ENCODE measurements at places on chromosomes 2 and 18.

- DNase-seq, result no peak
These were observed 113.3 kb downstream of the LDLRAD4 start for GRCh38 chr18:13331846-13332245.

DNA sequence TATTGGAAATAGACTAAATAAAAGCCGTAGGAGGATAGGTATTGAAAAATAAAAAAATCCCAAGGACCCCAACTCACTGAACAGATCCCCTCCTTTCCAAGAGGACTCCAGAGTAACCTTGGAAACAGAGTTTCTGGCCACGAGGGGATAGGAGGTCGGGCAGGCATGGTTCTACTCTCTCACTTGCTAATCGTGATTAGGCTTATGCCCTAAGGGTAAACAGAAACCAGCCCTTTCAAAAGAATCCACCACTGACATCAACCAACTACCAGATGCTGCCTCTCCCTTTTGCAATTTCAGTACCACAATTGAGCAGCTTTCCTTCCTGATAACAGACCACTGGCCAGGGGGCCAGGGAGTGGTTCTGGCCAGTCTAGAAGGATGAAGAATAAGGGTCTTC, 477.8 kb downstream of the EIPR1 start:
- no peak for DNase-seq

DNA sequence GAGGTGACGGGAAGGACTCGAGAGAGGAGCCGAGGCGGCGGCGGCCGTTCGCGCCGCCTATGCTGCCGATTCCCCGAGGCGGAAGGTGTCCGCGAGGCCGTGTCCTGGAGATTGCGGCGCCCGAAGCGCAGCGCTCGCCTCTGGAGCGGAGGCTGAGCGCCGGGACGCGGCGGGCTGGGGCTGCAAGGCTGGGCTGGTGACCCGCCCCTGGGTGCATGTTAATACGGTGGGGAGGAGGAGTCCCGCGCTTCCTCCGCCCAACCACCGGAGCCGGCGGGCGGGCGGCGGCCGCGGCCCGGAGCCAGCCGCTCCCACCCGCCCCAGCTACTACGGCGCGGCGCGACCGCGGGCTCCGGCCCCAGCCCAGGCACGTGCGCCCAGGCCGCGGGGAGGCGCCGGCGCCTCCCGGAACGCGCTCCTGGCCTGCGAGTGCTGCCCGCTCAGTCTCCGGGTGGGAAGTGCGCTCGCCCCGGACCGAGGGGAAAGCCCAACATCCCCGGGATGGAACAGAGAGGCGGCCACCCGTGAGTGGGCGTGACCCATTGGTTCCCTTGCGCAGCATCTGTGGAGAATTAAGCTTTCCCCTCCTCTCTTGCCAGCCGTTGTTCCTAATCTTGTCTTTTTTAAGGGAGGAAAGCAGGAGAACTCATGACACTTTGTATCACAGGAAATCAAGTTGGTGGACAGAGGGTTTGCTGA, at the start of gene DLGAP1:
Gene DLGAP1 (minus strand): TSS at position 195 of the 699 bp plus-strand sequence.
- no peak for DNase-seq

DNA sequence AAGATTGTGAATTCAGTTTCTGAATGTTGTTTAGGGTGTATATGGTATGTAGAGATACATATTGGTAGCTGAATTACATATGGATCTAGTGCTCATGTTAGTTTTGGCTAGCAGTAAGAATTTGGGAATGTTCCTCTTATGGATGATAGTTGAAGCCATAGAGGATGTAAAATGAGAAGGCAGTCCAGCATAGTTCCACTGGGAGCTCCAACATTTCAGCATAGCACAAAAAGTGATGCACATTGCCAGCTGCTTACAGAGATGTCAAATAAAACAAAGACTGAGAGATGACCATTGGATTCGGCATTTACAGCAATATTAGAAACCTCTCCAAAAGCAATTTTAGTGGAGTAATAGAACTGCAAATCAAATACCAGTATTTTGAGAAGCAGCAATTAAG, 77.4 kb downstream of the EML4 start:
- no peak for DNase-seq

DNA sequence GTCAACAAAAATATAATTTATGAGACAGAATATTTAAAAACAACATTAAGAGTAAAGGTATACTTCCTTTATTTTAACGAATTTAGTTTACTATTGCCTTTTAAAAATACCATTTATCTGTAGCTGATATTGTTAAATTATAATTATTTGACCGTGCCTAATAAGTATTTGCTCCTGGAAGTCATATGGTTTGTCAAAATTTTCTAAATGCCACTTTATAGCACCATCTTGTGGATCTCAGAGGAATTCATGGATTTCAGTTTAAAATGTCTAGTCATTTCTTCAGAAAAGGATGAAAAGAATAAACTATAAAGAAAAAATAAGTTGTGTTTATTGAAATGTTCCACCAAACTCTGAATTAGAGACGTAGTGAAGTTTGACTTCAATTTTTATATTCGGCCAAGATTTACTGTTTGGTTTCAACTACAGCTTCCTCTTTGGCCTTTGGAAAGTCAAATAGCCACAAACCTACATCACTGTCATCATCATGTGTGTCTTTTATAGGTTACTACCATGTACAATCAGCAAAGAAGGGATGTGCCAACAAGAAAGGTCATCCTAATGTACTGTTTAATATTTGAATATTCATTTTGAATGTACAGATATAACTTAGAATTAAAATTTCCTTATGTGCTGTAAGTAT, 10.3 kb upstream of the FTCDNL1 start:
- no peak for DNase-seq

DNA sequence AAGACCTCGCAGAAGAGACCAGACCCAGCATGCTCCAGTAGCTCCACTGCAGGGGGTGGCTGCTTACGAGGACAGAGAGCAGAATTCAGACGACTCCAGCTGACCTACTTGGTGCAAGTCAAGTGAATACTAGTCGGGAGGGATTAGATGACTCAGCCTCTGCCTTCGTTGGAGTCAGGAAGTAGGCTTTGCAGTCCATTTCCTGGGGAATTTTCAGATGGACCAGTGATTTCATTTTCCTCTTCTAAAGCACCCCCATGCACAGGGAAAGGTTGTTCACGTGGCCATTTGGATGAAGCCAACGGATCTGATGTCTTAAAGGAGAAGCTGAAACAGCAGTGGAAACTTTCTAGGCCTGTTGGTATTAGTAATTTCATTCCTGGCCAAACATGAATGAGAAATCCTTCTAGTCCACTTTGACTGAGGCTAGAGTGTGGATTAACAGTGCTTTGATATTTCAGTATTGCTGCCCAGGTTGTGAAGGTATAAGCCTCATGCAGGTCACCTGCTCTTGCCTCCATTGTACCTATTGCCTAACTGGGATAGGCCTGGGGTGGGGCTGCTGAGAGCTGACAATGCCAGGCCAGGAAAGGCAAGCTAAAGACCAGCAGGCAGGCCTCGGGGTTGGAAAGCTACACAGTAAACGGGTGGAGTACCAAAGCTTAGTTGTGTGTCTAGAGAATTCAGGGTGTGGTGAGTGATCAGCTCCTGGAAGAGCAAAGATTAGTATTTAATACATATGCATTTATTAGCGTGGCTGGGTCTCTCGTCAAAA, 117.6 kb upstream of the FOSL2 start:
- DNase-seq, result no peak

GRCh38 chr2:226649201-226649600, 150.4 kb downstream of the IRS1 start:
- DNase-seq, result no peak

DNA sequence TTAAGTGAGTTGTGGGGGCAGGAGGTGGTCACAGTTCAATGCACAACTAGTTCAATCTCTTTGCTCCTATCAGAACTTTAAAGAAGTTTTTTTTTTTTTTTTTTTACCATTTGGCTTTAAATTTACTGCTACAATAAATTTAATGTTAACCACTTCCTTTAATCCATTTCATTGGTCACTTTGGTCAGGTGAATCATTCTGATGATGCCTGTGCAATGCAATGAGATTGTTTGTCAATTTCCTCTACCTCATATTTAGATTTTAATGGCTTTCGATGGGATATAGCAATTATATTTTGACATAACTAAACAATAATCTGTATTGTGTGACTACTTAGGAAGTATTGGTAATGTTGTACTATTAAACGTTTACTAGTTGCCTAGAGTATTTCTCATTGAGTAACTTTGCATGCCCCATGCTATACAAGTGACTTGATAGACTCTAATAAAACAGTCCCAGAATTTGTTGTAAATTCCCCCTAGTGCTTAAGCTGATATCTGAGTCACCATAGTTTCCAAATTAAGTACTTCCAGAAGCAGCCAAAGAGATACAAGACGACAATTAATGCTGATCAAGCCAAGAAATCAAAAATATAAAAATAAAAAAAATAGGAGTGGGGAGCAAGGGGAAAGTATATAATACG, 52.9 kb upstream of the SERPINB2 start:
- no peak for DNase-seq

DNA sequence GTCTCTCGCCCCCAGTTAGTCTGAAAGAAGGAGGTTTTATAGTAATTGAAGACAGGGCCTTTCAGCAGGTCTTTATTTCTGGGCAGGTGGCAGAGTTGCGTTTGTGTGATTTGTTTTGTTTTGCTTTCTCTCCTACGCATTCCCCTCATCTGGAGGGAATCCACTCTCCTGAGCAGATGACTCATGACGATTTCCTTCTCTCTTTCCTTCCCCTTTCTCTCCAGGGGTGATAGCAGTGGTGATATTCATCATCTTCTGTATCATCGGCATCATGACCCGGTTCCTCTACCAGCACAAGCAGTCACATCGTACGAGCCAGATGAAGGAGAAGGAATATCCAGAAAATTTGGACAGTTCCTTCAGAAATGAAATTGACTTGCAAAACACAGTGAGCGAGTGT, 888.8 kb downstream of the CNTNAP5 start:
- no peak for DNase-seq

DNA sequence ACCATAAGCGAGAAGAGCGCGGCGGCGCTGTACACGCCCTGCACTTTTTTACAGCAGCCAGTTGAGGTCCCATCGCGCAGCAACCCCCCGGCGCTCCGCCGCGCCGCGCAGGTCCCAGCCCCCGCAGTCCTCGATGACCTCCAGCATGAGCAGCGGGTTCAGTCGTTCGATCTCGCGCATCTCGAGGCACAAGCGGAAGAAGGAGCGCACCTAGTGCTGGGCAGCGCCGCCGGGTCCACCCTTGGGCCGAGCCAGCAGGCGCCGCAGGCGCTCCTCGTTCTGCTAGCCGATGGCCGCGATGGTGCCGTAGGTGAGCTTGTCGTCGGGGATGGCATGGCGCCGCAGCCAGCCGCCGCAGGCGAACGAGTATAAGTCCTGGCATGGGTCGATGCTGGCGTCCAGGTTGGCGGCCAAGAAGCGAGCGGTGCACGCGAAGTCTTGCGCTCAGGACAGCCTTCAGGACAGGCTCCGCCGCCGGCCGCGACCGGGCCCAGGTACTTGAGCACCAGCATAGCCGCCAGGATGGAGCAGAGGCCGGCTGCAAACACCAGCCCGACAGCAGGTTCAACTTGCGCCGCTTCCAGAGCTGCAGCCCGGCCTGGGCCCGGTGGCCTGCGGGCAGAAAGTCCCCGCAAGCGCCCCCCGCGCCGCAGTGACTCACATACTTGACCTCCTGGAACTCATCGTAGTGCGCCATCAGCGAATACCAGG, 8.3 kb downstream of the ALPP start:
- DNase-seq, result no peak

DNA sequence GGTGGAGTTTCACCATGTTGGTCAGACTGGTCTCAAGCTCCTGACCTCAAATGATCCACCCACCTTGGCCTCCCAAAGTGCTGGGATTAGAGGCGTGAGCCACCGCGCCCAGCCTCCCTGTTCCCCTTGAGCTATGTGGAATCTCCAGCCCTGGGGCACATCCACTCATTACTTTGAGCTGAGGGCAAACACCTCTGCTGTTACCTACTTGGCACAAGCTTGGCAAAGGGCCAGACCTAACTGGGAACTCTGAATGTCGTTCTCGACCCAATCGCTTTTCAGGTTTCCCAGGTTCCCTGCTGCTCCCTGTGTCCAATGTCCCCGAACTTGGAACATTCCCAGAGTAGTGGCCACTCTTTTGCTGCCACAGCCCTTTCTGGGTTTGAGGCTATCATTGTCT, 40.6 kb downstream of the CHST10 start:
- no peak for DNase-seq

DNA sequence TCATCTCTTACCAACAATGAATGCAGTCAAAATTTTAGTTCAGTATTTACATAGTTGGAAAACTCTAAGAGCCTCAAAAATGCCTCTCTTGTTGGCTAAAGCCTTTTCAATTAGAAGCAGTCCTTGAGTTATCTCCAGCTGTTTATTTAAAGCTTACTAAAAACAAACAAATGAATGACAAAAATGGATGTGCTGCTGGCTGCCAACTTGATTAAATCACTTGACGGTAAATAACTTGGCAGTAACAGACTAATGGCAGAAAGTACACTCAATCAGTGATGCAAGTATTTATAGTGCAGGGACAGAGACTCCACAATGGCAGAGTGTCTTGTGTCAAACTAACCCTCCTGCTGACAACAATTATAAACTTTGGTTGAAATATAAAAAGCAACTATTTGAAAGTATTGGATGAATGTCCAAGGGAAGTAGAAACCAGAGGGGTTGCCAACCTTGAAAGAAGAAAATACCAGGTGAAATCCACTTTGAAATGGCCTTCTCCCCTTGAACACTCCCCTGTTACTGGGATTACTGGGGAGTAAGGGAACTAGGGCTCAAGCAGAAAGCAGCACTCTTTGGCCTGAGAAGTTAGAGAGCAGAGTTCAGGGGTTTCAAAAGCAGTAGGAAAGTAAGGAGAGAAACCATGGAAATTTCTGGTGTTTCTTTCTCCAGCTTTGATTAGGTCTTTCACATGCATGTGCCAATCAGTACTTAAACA, 245.2 kb upstream of the SPHKAP start:
- DNase-seq, result no peak

- DNase-seq, result no peak
These were observed 54.0 kb upstream of the COL5A2 start for GRCh38 chr2:189233527-189233926.

- no peak for DNase-seq
These were observed 1202.5 kb downstream of the DSC3 start for GRCh38 chr18:29840089-29840488.

DNA sequence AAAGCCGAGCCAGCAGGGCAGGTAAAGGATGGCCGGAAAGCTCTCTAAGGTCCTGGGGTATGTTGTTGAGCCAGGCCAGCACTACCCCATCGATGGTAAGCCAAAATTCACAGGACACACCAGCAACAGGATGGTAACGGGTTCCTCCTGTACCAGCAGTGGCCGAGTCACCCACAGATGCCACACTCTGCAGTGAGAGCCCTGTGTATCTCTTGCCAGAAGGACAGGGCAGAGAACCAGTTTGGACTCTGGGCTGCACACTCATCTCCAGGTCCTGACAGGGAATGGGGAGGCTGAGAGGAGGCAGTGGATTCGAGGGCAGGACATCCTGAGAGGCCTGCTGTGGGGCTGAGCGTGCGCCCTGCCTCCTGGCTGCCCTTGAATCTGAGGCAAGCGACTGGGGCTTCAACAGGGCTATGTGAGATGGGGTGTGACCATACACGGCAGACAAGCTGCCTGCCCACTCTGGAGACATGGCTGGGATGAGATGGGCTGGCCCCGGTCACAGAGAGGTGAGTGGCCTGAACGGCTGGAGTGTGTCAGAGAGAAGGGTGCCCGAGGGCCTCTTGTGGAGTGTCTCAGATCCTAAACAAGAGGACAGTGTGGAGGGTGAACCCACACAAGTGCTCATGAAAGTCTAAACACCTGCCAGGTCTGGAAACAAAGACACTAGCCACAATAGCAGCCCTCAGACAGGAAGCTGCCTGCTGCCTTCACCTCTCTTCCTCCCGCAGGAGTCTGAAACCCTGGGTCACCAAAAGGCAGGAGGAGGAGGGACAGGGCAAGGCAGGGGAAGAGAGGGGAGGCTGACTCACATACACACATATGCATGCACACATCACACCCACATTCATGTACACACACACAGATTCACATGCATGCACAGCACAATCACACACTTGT, 182.3 kb downstream of the LOXHD1 start:
- DNase-seq, result no peak

All from stimulated activated CD8-positive, alpha-beta memory T cell treated with anti-CD3 and anti-CD28 coated beads, Interleukin-7, amount 100 ng/mL, for 48 hours (primary cell).